ENCODE measurements at places on chromosomes 11 and 22.

GRCh38 chr22:40898850-40899357 lies 37.0 kb upstream of the DNAJB7 start:
- DNase-seq = peak; percentile 76

- DNase-seq = no peak
Measured at GRCh38 chr11:58392746-58393145, 13.9 kb downstream of the OR5B3 start.

DNA sequence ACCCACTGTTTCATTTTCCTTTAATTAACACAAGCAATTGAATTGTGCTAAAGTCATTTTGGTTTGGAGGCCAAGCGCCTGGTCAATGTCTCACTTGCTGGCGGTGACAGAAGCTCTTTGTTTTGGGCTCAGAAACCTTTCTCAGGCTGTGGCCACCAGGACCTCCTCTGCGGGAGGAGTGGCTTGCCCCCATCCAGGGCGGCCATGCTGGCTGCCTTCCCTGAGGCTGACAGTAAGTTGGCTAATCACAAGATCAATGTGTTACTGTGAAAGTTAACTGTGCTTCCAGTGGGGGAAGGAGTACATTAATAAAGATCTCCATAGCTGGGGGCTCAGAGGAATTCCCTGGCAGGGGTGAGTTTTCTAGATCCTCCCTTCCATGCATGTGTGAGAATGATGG lies 1074.5 kb downstream of the NTM start:
- no peak for DNase-seq

DNA sequence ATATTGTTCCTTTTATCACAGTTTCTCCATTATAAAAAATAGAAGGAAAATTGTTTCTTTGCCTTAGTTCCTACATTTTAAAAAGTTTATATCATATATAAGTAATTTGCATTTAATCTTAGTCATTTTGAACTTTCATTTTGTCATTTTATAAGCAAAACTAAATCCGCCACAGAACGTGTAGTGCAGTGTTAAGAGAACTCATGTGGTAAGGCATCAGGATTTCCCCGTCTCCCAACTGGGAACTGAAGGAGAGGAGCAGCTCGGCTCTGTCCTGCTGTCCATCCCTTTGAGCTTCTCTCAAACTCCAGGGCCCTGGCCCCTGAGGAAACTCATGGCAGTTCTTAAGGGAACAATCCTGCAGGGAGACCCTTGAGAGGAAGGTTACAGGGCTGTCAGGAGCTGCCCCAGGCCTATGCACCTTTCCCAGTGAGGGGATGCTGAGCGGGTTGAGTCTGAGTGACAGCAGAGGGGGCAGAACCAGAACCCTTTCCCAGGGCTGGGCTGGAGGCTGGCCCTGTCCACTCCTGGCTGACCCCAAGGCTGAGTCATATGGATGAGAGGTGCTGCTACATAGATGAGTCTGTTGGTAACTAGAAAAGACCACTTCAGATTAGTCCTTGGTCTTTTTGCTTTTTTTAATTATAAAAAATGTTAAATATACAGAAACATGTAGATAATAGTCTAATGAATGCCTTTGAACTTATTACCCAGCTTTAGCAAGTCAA lies 333.1 kb downstream of the TBC1D22A start:
- DNase-seq = no peak

GRCh38 chr22:27142286-27142685 lies 484.9 kb downstream of the MIAT start:
- DNase-seq = no peak

- peak; percentile 69 for DNase-seq
Measured at GRCh38 chr22:27804470-27805297, 3.1 kb upstream of the MN1 start.

DNA sequence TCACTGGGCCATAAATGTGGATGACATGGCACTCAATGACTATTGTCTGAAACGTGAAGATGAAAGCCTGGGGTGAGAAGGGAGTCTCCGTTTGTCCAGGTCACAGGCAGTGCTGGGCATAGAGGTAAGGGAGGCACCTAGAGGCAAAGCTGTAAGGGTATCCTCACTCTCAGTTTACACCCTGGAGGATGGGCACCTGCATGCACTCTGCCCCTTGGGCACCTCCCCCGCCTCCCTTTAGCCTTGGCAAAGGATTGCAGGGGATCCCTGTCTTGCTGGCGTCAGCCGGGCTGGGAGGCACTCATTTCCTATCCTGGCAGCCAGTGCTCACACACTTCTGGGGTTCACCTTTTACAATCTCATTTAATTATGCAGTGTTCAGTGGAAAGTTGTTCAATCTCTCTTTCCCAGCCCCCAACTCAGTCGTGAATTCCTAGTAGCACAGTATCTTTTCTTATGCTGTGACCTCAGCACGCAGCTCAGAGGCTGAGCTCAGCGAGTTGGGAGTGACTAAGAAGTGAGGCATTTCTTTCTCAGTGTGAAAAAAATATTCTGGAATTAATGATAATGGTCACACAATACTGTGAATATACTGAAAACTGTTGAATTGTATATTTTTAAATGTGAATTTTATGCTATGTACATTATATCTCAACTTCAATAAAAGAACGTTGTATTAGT lies 866.6 kb downstream of the BRD1 start:
- DNase-seq = no peak

GRCh38 chr11:70445605-70446004 lies 47.3 kb downstream of the CTTN start:
- DNase-seq = no peak

GRCh38 chr22:38453996-38454352 lies 1.0 kb downstream of the KCNJ4 start:
- DNase-seq = no peak

- DNase-seq = no peak
Measured at GRCh38 chr22:20431511-20432192, 6.0 kb downstream of the SCARF2 start.

GRCh38 chr11:122742301-122743018 lies 86.9 kb downstream of the UBASH3B start:
- peak; percentile 66 for DNase-seq

- no peak for DNase-seq
Measured at GRCh38 chr22:41813726-41814410, 13.4 kb downstream of the CCDC134 start.

GRCh38 chr22:44335903-44336803 lies 23.4 kb upstream of the SHISAL1 start:
- no peak for DNase-seq

DNA sequence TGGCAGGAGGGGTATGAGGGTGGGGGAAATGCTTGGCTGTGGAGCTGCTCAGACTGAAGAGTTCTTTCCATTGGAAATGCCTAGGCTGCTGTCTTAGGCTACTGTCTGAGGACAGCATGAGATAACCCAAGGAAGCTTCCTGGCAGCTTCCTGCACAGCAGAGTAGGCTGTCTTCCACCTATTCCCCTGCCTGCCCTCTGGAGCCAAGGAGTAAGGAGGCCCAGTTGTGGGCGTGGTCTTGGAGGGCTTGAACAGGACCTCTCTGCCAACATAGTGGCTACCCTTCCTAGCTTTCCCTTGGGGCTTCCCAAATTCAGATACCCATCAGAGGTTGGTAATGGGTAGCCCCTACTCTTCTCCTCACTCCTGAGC lies 25.9 kb downstream of the PHLDB1 start:
- DNase-seq = no peak

DNA sequence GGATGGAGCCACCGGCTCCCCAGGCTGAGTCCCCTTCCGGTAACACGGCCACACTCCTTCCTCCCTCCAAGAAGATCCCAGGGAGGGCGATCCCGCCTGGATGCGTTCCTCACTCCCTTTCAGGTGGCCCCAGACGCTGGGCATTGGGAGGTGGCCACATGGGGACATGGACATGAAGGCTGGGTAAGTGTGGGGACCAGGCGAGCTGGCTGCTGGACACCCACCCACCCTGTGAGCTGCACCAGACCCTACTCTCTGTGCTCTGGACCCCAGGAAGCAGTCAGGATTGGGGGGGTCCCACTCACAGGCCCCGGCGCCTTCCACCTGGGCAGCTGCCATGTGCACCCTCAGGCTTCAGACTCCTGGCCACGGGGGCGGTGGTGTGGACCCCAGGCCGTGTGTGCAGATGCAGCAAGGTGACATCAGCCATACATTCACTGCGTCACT lies 932.8 kb downstream of the BRD1 start:
- no peak for DNase-seq

GRCh38 chr22:47190276-47190956 lies 428.0 kb downstream of the TBC1D22A start:
- no peak for DNase-seq

DNA sequence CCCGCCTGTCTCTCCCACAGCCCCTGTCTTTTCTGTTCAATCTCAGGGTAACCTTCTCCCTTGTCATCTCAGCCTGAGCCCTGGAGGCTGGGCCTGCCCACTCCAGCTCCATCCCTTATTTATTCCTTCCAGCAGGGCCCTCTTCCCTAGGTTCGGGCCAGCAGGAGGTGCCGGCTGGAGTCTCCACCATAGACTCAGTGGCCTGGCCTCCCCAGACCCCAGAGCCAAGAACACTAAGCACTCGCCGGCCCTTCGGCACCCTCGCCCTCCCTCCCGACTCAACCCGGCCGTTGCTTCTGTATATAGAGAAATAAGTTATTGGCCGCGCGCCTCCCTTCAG lies 1.4 kb upstream of the RAB1B start:
- DNase-seq = no peak

DNA sequence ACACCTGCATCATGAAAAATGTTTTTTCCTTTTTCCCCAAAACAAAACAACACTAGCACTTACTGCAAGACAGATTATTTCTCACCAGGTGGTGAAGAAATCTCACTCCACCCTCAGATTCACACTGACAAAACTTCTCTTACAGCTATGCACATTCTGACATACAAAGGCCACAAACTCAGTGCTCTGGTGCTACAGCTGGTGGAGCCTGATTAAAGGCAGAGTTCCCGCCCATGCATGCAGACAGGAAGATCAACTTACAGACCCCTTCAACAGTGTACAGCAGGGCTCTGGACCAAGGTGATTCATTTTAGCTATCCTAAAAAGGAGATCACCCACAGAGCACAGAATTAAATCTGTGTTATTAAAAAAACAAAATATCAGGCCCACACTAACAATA lies 112.6 kb downstream of the CADM1 start:
- no peak for DNase-seq

DNA sequence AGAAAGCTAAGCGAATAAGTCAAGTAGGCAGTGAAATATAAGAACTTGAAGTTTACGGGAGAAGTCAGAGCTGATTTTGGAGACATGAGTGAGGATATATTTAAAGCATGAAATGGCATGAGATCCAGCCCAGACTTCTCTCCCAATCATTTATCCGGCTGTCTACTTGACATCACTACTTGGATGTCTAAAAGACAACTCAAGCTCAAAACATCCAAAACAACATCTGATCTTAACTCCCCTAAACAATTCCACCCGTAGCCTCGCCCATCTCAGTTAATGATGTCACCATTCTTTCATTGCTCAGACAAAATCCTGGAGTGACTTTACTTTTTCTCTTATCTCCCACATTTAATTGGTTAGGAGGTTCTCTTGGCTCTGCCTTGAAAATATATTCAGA lies 44.5 kb downstream of the WEE1 start:
- DNase-seq = peak; percentile 82

DNA sequence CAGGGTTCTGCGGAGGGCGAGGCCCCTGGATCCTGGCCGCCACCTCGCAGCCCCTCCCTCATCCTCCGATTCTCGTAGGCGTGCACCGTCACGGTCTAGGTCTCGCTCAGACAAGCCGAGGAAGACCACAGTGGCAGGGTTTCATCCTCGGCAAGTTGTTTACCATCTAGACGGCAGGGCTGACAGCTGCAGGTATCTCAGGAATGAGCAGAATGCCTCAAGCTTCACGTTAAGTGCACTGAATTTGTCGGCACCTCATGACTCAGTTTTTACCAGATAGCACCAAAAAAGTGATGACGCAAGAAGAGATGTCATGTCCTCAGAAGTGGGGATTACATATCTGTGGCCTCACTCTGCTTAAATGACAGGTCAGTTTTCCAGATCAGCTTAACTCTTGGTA lies 35.1 kb downstream of the WT1 start:
- peak; percentile 84 for DNase-seq

DNA sequence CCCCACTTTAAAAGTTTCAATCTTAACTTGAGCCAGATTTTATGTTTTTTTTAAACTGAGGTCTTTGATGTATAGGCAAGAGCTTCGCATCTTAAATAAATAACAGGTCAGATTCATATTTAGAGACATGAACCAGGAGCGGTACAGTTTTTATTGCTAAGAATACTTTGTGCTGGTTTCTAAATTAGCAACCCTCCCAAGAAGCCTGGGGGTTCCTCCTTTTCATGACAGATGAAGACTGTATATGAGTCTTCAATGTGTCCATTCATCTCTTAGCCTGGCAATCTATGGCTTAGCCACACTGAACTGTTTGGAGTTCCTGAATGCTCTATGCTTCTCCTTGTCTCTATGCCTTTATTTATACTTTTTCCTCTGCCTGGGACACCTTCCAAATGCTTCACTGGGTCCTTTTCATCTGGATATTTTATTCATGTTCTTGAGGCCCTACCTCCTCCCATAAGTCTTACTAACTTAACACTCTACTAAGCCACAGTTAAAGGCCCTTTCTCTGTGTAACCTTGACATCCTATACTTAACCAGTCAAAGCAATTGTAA lies 338.6 kb downstream of the INSC start:
- DNase-seq = no peak

GRCh38 chr11:39434466-39434865 lies 2025.0 kb downstream of the LRRC4C start:
- DNase-seq = no peak

- DNase-seq = no peak
Measured at GRCh38 chr22:25736378-25737011, 5.5 kb upstream of the MYO18B start.

GRCh38 chr11:952406-953385 lies 27.0 kb downstream of the AP2A2 start:
- peak; percentile 26 for DNase-seq

DNA sequence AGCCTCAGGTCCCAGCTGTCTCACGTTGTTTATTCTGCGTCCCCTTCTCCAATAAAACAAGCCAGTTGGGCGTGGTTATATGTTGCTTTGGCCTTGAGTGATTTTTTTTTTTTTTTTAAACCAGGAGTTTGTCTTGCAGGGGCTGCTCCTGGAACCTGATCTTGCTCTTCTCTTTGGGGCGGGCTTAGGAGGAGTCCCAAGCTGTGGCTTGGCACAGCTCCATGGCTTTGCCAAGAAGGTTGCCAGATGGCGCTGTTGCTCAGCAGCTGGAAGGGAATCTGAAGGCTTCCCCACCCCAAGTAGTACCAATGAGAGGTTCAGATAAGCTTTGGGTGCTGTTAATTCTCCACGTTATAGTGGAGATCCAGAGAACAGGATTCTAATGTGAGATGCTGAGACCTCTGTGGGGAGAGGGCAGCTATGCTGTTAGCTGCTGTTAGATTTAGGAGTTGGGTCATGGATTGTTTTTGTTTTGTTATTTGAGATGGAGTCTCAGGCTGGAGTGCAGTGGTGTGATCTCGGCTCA lies 2.0 kb upstream of the FERMT3 start:
- peak; percentile 98 for DNase-seq

DNA sequence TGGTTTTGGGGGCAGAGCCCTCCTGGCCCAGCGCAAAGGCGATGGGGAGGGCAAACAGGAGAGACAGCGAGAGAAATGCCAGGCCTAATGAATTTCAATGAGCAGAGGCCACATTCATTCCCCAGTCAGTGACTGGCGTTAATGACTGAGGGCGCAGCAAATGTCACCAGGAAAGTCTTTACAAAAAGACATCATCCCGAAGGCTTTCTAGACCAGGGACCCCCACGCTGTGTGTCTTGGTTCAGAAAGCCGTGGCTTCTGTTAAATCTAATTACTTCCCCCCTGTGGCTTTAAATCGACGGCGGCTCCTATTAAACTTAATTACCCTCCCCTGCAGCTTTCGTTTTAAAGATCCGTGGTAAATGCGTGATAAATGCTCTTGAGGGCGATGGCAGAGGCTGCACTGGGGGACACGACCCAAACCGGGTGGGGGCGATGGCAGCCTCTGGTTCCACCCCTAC lies 1.6 kb upstream of the FGF19 start:
- DNase-seq = no peak

- no peak for DNase-seq
Measured at GRCh38 chr22:26845021-26845743, 187.8 kb downstream of the MIAT start.
